ENCODE measurements at places on chromosomes 6 and 20.

- DNase-seq: peak; percentile 80
Measured at GRCh38 chr6:143183666-143184065, 123.0 kb downstream of the AIG1 start.

- DNase-seq: no peak
Measured at GRCh38 chr6:91279740-91280493, 693.0 kb upstream of the MAP3K7 start.

GRCh38 chr6:121395736-121396135 lies 39.7 kb upstream of the GJA1 start:
- DNase-seq: no peak

DNA sequence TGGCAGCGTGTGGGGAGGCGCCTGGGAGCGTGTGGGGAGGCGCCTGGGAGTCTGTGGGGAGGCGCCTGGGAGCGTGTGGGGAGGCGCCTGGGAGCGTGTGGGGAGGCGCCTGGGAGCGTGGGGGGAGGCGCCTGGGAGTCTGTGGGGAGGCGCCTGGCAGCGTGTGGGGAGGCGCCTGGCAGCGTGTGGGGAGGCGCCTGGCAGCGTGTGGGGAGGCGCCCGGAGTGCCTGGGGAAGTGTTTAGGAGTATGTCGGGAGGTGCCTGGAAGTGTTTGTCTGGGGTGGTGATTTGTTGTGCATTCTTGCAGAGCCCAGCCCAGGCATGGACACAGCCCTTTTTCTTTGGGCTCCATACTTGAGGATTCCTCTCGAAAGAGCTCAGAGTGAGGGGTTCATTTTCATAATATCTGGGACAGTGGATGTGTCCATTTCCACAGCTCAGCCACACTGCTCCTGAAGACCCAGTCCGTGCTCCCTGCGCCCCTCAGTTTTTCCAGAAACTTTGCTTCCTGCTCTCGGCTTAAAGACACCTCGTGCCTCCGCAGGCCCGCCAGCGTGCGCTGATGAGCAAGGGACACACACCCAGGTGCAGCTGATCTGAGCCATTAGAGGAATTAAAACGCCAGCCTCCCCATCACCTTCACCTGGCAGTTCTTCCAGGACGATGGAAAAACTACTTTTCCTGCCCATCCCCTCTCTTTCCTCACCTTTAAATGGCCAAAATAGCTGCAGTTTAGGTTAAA lies 172.2 kb upstream of the THBS2 start:
- DNase-seq: peak; percentile 41

GRCh38 chr6:113828984-113829695 lies 28.0 kb upstream of the MARCKS start:
- DNase-seq: no peak

- DNase-seq: peak; percentile 32
Measured at GRCh38 chr20:41483553-41483930, 116.9 kb upstream of the EMILIN3 start.
